ENCODE measurements at places on chromosomes 5 and 9.

- no peak for DNase-seq
Measured at GRCh38 chr5:10452768-10453331, 11.2 kb downstream of the ROPN1L start.

DNA sequence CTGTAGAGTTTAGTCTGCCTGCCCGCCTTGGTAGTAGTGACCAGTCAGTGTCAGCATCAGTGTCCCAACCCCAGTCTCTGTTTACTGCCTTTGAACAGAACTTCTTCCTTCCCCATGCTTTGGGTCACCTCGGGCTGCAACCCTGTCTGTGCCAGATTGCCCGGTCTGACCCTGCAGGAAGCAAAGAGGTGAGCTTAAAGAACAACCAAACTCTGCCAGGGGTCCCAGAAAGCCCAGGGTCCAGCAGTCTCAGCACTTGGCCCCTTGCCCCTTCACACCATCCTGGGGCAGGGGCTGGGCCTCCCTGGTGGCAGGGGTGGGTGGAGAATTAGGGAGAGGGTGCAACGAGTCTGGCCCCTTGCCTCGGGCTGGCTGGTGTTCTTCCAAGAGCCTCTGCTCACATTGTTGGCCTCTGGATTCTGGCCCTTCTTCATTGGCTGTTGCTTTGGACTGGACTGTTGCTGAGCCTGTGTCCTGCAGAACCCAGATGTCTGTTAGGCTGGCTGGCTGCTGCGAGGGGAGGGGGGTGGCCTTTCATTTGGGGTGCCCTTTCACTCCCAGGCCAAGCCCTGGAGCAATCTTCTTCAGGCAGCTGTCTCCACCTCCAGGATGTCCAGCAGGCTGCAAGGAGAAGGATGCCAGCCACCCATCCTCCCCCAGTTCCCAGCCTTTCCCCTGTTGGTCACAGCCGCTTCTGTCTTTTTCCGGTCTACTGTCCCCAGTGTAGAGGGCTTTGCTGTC lies 51.2 kb downstream of the SAR1B start:
- no peak for DNase-seq

- DNase-seq = no peak
Measured at GRCh38 chr5:175715627-175716522, 58.0 kb downstream of the HRH2 start.

- DNase-seq = no peak
Measured at GRCh38 chr9:126304971-126305320, 21.7 kb upstream of the MVB12B start.

DNA sequence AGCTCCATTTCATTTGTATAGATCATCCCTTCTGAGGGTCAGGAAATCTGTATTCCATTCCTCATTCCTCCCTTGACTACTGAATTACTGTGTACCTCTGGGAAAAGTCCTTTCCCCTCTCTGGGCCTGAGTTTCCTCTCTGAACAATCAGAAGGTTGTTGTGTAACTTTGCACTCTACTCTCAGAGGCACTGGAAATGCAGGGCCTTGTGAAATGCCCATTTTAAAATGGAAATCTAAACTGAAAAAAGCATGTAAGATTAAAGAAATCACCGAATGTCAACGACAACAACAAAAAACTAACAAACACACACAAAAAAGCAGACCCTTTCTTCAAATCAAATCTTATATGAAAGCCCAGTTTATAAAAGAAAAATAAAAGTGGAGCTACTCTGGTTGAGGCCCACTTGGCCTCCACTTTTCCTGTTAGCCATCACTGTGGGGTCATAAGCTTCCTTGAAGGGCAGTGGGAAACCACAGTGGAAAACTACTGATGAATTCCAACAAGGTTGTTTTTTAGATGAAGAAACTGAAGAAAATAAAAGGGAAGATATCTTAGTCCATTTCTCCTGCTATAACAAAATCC lies 21.6 kb upstream of the GRPEL2 start:
- no peak for DNase-seq

GRCh38 chr9:21967702-21968101 lies 26.5 kb downstream of the CDKN2A start:
- no peak for DNase-seq

DNA sequence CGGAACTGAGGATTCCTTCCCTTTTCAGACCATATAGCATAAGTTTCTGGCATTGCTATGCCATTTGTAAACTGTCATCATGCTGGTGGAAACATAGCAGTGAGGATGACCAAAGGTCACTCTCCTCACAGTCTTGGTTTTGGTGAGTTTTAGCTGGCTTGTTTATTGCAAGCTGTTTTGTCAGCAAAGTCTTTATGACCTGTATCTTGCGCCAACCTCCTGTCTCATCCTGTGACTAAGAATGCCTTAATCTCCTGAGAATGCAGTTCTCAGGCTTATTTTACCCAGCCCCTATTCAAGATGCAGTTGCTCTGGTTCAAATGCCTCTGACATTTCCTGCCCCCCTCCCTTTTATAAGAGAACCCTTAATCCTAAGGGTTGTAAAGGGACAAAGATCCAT lies 26.7 kb upstream of the GRIA1 start:
- no peak for DNase-seq

DNA sequence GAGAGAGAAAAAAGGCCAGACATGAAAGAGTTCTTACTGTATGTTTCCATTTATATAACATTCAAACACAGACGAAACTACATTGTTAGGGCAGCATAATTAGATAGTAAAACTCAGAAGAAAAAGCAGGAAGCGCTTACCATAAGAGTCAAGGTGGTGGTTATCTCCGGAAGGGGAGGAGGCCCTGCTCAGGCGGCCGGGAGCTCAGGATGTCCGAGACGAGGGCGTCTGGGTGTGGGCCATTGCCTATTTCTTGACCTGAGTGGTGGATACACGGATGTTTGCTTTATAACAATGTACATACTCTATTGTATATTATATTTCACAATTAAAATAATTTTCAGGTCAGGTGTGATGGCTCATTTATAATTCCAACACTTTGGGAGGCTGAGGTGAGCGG lies 80.9 kb upstream of the COL5A1 start:
- no peak for DNase-seq

DNA sequence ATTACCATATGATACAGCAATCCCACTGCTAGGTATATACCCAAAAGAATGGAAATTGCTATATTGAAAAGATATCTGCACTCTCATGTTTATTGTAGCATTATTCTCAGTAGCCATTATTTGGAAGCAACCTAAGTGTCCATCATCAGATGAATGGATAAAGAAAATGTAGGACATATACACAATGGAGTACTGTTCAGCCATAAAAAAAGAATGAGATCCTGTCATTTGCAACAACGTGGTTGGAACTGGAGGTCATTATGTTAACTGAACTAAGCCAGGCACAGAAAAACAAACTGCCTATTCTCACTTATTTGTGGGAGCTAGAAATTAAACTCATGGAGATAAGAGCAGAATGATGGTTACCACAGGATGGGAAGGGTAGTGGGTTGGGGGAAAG lies 63.1 kb upstream of the TTC23L start:
- DNase-seq = no peak

GRCh38 chr5:72407541-72407940 lies 87.4 kb downstream of the PTCD2 start:
- DNase-seq = no peak

DNA sequence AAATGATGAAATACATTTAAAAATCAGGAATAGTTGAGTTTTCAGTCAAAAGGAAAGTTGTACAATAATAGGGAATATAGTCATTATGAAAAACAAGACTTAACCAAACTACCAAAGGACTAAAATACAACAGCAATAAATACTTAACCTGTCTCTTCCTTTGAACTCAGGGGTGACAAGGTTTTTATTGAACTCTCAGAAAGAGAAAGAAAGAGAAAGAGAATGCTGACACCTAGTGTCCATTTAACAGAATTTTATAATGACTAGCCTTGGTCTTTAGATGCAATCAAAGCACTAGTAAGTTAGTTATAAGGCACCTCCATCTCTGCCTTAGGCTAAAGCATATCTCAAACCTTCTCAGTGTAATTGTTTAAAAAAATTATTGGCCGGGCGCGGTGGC lies 47.5 kb downstream of the UIMC1 start:
- no peak for DNase-seq

GRCh38 chr5:856531-857425 lies 6.0 kb upstream of the ZDHHC11 start:
- no peak for DNase-seq

- peak; percentile 41 for DNase-seq
Measured at GRCh38 chr5:73625944-73626811, at the start of gene ARHGEF28. Gene ARHGEF28 (plus strand): TSS chr5:73626196. CDS start chr5:73684852, 58,656 bp downstream.

DNA sequence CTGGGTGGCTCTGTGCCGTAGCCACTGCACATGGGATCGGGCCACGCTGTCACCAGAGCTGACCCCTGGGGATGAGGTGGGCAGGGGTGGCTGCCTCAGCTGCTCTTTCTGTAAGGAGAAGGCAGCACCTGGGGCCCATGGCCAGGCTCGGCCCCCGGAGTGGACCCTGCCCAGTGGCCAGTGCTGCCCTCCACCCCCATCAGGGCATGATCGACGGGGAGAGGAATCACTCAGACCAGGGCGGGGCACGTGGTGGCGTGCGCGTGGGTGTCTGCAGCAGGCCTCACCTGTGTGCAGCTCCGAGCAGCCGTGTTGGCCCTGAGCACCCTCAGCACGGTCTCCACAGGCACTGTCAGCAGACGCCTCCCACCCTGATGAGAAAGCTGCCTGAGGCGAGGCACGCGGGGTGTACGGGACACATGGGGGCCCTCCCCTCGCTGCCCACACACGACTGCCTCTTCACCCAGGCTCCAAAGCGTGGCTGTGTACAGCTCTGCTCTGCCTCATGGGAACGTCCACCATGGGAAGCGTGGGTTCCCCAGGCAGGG lies 8.6 kb upstream of the CARD9 start:
- no peak for DNase-seq

DNA sequence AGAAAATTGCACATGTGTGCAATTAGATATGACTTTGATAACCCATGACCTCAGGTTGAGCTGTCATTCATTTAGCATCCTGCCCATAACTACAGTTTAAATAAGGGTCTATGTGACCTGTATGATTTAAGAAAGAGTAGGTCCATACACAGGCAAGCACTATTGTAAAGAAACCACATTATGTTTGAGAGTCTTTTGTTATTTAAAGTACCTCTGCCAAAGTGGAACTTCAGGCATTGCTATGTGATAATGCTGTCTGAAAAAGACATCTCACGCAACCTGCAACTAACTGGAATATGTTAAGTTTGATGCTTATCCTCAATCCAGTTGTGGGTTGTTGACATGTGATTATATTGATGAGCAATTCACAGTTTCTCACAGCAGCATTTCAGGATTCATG lies 317.0 kb downstream of the TMEM161B start:
- no peak for DNase-seq

- DNase-seq = no peak
Measured at GRCh38 chr5:125274938-125275724, 528.7 kb upstream of the ZNF608 start.

- peak; percentile 68 for DNase-seq
Measured at GRCh38 chr9:99373912-99374311, 151.8 kb downstream of the SEC61B start.

DNA sequence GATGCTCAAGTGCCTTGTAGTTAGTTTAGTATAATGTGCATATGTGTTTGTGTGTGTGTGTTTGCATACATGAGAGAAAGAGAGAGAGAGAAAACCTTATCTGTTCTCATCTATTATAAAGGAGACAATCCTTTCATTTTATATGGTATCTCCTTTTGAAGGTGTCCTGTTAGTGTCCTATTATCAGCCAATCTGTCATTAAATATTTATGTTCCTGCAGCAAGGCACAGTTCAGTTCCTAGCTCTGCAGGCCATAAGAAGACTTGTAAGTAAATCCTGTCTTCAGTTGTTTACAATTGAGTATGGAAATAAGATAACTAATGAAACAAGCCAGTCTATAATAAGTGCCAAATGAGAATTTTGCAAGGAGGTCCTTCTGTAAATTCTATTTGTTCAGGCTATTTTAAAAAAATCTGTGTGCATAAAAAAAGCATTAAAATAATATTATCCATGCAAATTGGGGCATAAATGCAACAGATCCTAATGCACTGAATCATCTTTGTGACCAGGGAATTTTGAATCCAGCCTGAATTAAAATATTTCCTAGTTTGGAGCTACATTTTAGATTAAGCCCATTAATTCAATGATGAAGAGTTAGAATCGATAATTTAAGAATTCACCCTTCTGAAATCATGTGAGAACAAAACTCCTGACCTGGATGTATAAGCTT lies 18.1 kb downstream of the MAP1B start:
- DNase-seq = no peak

DNA sequence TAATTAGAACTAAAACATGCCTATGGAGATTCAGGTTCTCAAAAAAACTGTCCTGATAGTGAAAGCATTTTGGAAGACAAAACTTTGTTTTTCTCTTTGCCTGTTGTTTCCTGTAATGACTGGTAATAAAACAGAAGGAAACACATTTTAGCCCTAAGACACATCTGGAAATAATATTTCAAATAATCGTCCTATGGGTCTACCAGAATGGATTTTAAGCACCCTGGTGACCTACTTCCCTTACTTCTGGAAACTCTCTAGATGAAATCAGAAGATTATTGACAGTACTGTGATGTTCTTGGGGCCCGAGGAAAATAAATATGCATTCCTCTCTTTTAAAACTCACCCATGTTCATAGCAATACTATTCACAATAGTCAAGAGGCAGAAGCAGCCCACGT lies 110.1 kb upstream of the TLE4 start:
- no peak for DNase-seq

DNA sequence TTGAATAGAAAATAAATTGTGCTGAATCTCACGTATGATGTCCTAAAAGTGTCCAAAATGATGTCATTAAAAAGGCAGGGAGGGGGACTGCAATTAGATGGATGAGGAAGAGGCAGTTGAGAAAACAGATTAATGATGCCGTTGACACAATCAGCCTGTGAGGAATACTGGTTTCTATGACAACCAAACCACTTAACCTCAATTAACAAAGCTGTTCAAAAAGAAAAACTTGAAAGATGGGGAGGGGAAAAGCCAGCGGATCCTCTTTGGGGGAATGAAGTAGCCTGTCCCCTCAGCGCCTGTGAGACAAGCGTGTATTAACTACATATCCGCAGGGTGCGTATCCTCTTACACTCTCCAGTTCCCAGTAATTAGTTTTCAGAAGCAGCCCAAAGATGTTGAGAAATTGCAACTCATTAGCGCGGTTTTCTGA lies 160.7 kb downstream of the TTC39B start:
- DNase-seq = no peak

GRCh38 chr9:98807070-98807813 lies at the start of gene GALNT12:
Gene GALNT12 (plus strand): TSS chr9:98807670. CDS start chr9:98807699, 29 bp downstream.
- peak; percentile 28 for DNase-seq

DNA sequence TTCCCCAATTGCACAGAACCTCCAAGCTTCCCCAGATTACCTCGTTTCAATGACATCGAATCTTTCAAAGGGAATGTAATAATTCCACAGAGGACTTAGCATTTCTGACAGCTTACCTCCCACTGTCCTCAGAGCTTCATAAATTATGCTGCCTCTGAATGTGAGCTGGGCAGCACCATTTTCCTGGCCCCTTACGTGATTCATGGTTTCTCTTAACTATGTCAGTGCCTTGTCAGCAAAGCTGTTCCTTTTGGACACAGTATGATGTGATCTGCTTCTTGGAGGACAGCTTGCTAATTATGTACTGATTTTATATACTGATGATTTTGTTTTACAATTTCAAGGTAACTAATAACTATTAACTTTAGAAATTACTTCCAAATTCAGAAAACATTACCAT lies 27.7 kb upstream of the SSBP2 start:
- no peak for DNase-seq

GRCh38 chr5:134001938-134002731 lies 2.6 kb downstream of the VDAC1 start:
- DNase-seq = no peak
